HCT116 (cell line): ENCODE measurements at places on chromosomes 2 and 18.

DNA sequence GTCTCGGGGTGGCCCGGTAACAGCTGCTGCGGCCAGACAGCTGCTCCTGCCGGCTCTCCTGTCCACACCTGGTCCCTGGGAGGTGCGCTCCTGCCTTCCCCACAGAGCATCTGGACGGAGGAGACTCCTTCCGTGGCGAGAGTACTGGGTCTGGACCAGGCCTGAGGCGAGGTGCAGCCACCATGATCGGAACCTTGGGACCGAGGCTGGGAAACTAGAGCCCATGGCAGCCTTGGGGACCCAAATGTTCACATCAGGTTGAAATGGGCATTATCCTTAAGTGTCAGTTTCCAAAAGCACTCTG lies 628 bp downstream of the GIGYF2 start:
- no peak for DNase-seq

DNA sequence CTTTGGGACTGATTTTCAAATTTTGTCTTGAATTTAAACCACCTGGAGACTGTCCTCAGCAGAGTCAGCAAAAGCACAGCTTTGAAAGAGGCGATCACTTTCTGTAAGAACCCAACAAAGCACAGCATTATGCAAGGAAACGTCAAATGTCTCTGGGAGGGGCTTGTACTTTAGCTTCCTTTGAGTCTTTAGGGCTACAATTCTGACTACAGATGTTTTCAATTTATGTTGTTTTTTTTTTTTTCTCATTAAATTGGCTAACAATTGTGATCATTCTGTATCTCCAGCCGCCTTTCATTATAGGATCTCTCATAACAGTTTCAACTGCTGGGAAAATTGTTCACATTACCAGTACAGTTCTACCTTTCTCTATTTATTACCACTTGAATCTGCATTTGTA lies 48.3 kb downstream of the COL3A1 start:
- no peak for DNase-seq

DNA sequence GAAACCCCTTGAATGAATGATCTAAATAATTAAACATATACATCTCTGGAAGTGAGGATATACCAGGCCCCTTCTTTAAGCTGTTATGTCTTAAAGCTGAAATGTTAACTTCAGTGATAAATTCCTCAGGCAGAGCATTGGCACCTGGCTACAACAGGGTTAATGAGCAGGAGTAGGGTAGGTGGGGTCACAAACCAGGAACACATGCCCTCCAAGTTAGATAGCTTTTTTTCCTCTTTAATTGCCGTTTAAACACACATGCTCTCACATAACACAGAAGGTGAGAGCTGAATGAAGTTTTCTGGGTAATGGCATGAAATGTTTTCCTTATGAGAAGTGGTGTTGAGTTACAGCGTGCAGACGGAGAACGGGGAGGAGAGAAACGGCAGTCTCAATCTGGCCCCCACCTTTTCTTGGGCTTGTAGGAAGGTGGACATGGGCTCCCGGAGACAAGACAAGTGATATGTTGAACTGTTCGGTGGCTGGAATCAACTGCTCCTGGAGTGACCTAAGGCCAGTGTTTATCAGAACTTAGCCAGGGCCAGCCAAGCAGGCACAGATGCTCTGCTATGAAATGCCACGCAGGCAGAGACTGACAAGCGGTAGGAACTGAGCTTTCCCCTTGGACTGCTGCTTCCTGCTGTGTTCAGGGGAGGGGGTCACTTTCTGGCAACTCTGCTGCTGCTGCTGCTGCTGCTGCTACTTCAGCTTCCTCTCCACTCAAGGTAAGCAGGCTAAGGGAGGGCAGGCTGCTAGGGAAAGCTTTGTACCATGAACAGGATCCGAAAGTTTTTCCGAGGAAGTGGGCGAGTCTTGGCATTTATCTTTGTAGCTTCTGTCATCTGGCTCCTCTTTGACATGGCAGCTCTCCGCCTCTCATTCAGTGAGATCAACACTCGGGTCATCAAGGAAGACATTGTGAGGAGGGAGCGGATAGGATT lies at the start of gene GALNT5:
TSS of gene GALNT5 (plus strand) at position 394 of the 941 bp plus-strand sequence. CDS start at position 772, 378 bp downstream.
- DNase-seq, result no peak

DNA sequence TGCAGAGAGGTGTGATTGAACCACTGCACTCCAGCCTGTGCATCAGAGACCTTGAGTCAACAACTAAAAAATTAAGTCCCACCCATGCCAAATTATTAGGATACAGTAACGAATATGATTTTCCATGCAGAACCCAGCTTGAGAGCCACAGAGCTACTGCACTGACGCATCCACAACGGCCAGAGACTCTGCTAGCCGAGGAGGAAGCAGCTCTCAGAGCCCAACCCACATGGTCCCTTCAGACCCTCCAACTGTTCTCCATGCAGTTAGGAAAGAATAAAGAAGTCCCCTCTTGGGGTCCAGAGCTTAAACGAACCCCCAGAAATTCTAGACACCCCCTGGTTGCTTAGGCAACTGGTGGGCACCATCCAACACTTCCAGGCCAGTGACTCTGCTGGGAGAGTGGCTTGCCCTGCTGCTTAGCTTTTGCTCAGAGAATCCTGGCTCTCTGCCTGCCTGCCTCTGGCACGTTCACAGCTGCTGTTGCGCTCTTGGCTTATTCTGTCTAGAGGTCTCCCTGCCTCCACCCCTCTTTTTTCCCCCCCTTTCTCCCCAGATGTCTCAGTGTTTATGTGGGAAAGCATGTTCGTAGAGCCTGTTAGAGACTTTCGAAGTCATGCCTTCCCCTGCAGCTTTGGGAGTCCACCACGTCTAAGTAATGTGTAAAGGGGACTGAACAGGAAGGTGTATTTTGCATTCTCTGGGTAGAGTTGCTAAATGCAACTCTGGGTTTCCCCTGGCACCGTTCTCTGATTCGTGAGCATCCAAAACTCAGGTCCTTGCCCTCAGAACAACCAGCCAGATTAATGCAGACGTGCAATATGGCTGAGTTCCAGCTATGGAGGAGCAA lies 26.0 kb upstream of the SP3 start:
- DNase-seq, result no peak

DNA sequence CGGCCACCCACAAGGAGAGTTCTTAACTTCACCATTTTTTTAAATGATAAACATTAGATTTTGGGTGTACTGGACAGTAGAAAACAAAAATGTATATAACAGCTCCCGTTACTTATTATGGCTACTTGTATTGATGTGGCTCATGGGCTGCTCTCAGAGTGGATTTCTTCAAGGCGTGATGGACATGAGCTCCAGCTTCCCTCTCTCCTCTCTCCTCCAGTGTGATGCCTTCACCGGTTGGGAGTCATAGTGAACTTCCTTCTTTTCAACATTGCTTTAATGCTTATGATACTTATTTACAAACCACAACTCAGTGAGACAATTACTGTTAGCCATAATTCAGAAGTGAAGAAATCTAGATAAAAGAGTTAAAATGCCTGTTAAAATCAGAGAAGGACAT lies 515.2 kb downstream of the RNF144A start:
- no peak for DNase-seq
